ENCODE measurements at places on chromosomes 5 and 9.

- DNase-seq = no peak
These were observed 11.5 kb upstream of the FAF2 start for GRCh38 chr5:176436656-176437055.

DNA sequence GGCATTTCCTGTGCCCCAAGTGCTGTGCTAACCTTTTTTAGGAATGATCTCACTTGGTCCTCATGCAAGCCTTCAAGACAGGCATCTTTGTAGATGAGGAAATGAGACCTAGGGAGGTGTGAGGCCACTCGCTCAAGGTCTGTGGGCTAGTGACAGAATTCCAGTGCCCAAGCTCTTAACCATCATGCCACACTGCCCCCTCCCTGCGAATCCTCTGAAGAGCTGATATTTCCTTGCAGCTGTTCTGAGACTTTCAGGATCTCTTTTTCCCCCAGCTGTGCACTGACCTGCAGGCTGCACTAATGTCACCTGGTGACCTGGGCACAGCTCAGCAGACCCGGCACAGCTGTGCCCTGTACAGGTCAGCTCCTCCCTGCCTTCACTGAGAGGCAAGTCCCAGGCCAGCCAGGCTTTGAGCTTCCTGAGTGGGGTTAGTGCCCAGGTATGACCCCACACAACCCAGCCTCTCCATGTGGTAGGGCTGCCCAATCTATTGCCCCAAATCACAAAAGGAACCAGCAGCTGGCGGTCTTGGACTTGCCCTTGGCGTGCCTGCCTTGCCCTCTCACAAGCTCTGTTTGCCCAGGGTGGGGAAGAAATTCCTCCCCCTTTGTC, 32.7 kb downstream of the MORN5 start:
- no peak for DNase-seq

GRCh38 chr5:79872291-79872690, 118.8 kb downstream of the MTX3 start:
- no peak for DNase-seq

DNA sequence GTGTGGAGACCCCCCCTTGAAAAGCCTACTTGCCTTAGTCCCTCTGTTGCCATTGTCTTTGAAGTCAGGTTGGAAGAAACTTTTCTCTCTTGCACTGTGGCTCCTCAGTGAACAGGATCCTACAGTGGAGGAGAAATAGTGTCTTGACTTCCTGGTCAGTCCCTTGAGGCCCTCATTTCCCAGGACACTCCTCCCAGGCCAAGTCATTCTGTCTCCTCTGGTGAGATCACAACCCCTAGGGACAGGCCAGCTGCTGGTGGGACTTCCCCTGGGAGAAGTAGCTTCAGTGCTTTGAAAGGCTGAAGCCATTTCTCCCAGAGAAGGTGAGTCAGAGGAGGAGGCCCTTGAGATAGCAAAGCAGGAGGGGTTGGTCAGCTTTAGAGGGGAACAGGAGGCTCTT, 10.1 kb upstream of the GRIA1 start:
- no peak for DNase-seq

- DNase-seq = no peak
These were observed 59.4 kb upstream of the UBTD2 start for GRCh38 chr5:172342918-172343317.

DNA sequence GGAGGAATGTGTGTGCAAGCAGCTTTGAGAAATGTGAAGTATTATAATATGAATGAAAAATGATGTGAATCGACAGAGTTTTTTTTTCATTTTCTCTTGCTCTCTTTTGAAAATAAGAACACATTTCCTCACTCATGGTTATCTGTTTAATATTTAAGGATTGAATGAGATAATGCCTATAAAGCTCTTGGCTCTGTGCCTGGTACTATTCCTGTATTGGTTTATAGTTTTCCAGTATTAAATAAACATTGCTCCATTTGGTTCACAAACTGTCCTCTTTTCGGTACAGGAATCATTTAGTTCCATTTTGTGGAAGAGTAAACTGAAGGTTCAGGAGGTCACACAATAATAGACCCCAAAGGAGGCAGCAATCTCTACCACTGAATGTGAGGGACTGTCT, 1185.5 kb upstream of the WWC1 start:
- DNase-seq = no peak

- DNase-seq = no peak
These were observed 28.8 kb upstream of the SEMA4D start for GRCh38 chr9:89526667-89527066.

- DNase-seq = no peak
These were observed 66.7 kb upstream of the TBC1D9B start for GRCh38 chr5:179974246-179974945.

DNA sequence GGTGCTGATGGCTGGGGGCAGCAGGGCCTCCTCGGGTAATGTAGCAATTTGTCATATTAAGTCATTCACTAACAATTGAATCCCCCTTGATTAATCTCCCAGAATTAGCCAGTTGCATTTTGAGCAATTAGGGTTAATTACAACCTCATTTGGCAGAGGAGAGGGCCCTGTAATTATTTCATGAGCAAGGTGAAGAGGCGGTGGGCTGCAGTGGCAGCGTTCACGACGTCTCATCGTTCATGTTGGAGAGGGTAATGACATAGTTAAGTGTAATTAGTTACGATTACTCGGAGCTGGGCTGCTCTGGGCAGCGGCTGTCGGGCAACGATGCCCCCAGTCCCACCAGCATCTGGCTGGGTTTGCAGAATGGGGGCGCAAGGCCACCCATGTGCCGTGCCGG, 46.0 kb downstream of the NEK6 start:
- no peak for DNase-seq

GRCh38 chr9:121914604-121915303, 178.4 kb downstream of the TTLL11 start:
- no peak for DNase-seq

DNA sequence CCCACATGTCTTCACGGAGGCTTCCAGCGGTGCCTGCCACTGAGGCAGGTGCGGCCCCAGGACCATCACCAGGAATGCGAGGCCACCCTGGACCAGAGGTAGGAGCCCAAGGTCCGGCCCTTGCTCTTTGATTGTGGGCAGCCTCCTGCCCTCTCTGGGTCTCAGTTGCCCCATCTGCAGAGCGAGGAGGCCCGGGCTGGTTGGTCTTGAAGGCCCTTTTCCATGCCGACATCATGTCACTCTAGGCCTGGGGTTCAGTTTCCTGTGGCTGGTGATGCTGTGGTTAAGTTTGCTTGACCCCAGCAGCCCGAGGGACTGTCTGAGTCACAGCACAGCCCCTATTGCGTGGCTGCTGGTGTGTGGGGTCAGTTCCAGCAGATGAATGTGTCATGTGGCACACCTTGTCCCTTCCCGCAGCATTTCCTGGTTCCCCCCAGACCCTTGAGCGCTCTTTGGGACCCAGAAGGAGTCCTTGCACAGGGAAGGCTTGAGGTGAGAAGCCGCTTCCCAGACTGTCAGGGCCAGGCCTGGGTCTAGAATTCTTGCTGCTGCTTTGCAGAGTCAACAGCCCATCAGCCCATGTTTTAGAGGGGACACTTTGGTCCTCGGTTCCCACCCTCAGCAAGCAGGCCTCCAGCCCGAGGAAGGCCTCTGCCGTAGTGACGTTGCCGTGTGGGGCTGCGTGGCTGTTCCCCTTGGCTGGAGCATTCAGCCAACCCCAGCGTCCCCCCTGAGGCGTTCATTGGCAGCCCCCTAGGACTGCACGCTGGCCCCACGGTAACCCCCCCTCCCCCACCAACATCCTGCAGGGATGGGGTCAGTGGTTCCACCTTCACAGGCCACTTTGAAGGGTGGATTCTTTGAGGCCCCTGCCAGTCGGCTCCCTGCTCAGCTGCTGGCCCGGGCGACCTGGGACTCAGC, 31.0 kb upstream of the HMCN2 start:
- no peak for DNase-seq

DNA sequence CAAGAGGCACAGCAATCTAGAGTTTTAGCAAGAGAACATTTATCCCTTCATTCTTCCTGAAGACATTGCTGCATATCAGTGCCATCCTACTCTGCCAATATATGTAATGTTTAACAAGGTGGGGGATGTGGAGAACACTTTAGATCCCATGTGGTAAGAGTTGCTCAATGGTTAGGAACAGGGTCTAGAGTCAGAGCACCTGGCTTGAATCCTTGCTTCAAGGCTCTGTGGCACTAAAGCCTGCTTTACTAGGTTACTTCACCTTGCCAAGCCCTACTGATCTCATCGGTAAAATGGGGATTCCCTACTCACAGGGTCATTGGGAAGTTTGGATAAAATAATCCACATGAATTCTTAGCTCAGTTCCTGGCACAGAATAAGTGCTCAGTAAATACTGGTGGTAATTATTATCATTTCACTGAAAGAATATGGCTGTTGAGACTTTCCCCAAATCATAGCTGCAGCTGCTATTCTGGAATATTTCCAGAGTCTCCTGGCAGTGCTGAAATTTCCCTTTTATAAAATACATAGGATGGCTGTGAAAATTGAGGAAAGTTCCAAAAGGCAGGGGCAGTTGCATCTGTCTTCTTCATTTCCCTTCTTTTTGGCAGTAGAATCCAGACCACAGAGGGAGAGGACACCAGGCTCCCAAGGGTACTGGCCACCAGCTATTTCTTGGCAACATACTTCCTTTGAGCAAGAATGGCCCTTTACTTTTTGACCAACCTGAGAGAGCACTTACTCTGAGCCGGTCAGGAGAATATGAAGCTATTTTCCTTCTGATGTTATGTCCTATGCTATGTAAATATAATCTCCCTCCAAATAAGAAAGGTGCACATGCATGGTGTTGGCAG, 142.8 kb downstream of the PALM2AKAP2 start:
- DNase-seq = no peak

DNA sequence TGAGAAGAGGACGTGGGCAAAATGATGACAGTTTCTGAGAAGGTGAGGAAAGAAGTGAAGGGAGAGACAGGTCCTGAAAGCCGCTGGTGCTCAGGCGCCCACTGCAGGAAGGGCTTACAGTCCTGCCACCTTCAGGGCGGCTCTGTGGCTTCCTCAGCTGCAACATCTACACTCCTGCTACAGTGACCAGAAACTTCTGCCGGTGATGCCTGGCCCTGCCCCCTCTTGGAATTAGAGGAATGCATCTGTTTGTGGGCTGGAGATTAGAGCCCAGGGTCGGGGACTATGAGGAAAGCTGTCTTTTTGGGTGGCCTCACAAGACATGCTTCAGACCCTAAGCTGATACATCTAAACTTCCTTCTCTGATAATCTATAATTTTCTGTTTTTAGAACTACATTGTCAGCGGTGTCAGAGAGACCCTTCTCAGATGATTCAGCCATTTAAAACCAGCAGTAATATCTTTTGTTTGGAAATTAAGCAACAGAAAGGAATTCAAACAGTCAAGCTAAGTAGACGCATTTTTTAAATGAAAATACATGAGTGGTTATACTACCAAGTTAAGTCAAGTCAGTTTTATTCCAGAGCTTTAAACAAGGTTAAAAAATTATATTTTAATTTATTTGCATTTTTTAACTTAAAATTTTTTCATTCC, 30.4 kb downstream of the PRDM6 start:
- DNase-seq = no peak
